Placental epithelial cell (primary cell): ENCODE measurements at places on chromosomes 4 and X. TPM values are rescaled to one million over a fixed set of nuclear protein-coding genes. Genes with fewer than 3 reads are reported as not detected.

Gene CACNA1F
- total RNA-seq: not detected in 2 replicates

Gene PLXNB3
- total RNA-seq: 0.39 and 2.3 TPM in 2 replicates

Gene FAM114A1
- total RNA-seq: 395 and 414 TPM in 2 replicates

Gene FAM47A
- total RNA-seq: not detected in 2 replicates

Gene AR
- under 0.01 TPM in 1 of 2 replicates, not detected in the other for total RNA-seq
